Brain (organoid and tissue), 16 donors: ENCODE measurements at places on chromosomes 5 and 9.

- no peak for DNase-seq
Observed at GRCh38 chr9:120787933-120788332, 5.3 kb downstream of the FBXW2 start.

- no peak for DNase-seq
Observed at GRCh38 chr9:123397975-123398374, 42.0 kb downstream of the CRB2 start.

DNA sequence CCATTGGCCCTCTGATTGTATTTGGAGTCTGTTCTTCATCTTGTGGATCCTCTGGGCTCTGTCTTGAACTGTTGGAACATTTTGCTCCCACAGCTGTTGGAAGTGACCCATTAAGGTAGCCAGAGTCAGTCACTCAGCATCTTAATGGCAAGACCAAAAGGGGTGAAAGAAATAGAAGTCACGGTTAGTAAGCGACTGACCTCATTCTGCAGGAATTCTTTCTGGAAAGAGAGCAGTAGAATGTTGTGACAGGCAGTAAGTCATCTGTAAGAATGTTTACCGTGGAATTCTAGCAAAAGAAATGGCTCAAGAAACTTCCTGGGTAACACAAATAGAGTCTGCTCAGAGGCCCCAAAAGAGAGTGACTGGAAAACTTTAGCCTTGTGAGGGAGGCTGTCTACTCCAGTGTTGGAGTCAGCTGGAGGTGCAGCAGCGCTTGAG is 28.6 kb upstream of the TNC start:
- no peak for DNase-seq

- no peak for DNase-seq
Observed at GRCh38 chr5:67341478-67341877, 144.9 kb upstream of the CD180 start.

DNA sequence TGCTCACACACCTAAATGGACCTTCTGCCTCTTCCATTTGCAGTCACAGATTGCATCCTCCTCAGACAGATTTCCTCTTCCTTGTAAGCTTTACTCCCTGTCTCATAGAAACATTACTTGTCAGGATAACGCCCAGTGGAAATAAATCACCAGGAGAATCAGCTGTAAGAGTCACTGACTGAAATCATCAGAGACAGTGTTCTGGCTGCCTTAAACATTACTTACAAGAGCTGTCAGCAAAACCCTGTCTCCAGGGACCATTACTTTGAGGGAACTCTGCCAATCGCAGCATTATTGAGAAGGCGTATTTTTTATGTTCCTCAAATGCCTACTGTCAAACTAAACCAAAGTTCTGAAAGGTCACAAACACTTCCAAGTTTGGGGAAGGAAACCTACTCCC is 5.9 kb downstream of the DPYSL3 start:
- DNase-seq = no peak

DNA sequence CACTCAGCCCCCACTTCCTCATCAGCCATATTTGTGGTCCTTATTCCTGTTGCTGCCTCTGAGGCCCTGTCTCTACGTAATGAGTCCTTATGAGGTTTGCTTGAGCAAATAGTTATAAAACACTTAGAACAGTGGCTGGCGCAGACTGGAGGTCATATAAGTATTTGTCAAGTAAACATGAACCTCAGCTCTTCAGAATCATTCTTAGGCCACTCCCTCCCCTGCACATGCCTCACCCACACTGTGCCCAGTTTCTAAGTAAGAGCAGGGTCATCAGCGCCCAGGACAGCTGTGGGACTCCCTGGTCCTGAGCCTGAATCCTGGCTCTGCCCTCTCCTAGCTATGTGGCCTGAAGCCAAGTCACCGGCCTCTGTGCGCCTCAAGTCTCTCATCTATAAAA is 4.0 kb downstream of the ST6GALNAC4 start:
- DNase-seq = no peak

GRCh38 chr5:157668356-157668755 is 3.0 kb upstream of the C5orf52 start:
- no peak for DNase-seq

GRCh38 chr5:91384671-91385430 is 1.7 kb upstream of the ARRDC3 start:
- peak; percentile 94 for DNase-seq

- no peak for DNase-seq
Observed at GRCh38 chr9:86187121-86187520, 72.3 kb downstream of the C9orf153 start.

- peak; percentile 93 for DNase-seq
Observed at GRCh38 chr5:157670662-157671591, at the start of gene C5orf52. Gene C5orf52 (plus strand): TSS chr5:157671533. CDS start chr5:157671615, 82 bp downstream.

DNA sequence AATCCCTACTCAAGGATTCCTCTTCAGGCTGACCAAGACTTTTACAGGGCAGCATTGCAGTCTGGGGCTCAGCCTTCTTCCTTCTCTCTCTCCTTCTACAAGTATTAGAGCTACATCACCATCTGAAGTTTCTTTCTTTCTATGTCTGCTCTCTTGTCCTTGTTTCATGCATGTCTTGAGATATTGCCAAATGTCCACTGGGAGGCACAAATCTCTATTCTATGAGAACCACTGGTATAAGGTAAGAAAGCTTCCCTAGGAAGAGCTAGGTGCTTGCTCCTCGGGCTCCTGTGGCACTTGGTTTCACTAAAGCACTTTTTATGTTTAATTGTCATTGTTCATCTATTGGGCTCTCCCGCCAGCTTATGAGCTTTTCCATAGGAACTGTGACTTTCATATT is 289.2 kb upstream of the PCSK5 start:
- no peak for DNase-seq

- no peak for DNase-seq
Observed at GRCh38 chr9:127067603-127068220, 54.7 kb downstream of the ANGPTL2 start.

GRCh38 chr5:177546258-177546741 is 8.1 kb downstream of the FAM193B start:
- DNase-seq = peak; percentile 26

- DNase-seq = no peak
Observed at GRCh38 chr5:93573354-93574351, 7.4 kb downstream of the NR2F1-AS1 start.

DNA sequence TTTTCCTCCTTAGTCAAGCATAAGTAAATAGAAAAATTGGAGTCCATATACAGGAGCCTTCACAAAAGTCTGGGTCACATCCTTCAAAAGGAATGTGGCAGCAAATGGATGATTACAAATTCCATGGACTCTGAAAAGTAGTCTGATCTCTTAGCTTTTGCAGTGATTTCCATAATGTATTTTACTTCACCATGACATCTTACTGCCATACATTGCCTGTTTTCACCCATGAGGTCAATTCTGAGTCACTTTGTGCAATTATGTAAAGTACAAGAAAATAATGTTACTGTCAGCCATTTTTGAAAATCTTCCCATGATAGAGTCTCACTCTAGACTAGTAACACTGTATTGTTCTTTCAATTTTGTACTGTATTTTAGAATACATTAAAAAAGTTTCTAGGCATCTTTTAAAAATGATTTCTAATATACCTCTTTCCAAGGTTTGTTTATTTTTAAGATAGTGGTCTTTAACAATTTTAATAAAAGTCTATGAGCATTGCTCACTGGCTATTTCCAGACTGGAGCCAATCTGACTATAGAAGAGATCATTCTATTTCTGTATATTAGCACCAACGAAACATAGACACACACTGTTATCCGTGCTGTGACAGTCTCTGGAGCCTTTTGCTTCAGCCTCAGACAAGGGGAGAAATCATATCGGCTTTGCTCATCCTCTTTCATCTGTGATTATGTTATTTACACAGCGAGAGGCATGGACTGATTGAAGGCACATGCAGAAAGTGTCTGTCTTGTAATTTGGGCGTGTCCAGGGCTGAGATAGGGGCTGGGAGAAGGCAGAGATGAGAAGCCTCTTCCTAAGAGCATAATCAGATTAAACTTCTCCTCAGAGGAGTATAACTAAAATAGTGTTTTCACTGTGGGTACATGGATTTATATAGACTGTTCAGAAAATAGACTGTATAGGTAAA is 22.9 kb upstream of the ACTBL2 start:
- peak; percentile 26 for DNase-seq

GRCh38 chr5:156647034-156647451 is 203.1 kb upstream of the PPP1R2B start:
- no peak for DNase-seq

DNA sequence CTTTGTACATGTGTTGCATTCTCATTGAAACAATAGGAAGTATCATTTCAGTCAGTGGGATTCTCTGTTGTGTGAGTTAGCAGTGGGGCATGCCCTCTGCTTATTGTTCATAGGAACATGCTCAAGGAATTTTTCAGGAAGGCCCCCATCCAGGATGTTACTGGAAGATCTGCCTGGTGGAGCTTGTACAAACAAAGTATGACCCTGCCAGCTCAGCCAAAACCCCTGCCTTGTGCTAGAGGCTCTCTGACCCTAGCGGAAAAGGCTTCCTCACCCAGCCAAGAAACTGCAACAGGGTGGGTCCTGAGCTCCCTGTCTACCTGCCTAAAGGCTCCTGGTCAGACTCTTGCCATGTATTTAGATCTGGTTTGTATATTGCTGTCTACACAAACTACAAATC is 43.2 kb downstream of the MRRF start:
- no peak for DNase-seq

GRCh38 chr5:154997746-154998145 is 15.8 kb upstream of the KIF4B start:
- no peak for DNase-seq

- DNase-seq = no peak
Observed at GRCh38 chr5:37771731-37772130, 68.1 kb downstream of the GDNF start.

DNA sequence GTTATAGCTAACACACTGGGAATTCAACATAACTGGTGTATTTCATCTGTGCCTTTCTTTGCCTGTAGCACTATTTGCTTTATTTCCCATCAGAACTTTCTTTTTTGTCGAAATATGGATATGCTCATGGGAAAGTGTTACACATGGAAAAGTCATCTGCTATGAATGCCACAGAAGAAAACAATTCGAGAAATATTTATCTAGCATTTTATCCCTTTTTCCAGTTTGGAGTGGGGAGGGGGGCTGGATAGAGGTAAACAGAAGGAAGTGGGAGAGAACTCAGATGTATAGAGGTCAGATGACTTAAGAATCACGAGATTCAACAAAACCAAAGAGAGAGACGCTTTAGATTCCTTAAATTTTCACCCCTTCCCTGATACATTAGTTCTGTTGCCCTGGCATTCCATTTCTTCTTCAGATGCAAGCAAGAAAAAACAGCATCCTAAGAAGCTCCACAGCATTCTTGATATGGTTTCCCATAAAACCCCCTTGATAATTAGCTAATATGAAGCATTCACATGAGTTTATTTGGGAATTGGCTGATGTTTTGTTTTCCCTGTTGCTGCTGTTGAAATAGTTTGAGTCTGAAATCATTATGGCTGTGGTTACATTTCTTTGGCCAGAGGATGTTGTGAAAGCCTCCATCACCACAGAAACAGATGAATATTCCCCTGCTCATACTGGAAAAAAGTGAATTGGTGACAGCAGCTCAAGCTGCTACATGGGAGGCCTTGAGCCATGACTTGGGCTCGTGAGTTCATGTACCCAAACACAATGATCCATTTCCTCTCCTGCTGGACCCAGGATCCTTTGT is 335.8 kb upstream of the DAB2 start:
- DNase-seq = no peak

- no peak for DNase-seq
Observed at GRCh38 chr5:82885627-82886389, 191.4 kb downstream of the TMEM167A start.

DNA sequence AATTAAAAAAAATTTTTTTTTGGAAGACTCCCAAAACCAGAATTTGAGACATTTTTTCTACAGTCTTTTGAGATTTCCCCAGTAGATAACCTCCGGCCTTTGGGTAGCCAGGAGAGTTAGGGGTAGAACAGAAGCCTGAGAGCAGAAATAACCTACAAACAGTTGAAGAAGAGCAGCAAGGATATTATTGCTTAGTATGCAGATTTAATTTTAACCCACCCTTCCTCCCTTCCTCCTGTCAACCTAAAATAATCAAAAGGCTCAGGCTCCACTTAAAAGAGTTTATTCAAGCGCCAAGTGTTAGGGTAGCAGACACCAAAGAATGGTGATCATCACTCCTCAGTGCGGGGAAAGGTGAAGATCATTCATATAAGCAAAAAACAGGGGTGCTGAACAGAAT is 17.4 kb upstream of the FAM120A start:
- no peak for DNase-seq

DNA sequence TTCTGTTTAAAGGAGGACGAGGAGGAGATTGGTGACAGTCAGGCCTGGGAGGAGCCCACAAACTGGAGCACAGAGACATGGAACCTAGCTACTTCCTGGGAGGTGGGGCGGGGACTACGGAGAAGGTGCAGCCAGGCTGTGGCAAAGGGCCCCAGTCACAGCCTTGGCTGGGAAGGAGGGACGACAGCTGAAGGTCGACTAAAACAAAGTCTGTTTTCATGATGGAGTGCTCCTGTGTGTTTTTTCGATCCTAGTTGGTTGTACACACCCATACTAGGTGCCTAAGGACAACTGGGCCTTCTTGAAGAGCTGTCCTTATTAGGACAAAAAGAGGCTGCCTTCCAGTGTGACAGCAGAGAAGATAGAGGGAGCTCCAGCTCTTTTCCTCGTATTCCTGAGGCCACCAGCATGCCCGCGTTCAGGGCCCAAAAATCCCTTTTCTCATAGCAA is 2.9 kb downstream of the CCDC107 start:
- DNase-seq = peak; percentile 18

GRCh38 chr9:119101048-119101447 is 268.2 kb downstream of the BRINP1 start:
- no peak for DNase-seq

GRCh38 chr5:17004441-17005106 is 68.5 kb upstream of the MYO10 start:
- peak; percentile 15 for DNase-seq

- DNase-seq = no peak
Observed at GRCh38 chr5:115068239-115069086, 101.2 kb downstream of the TRIM36 start.
